Pancreas (tissue), 10 donors: ENCODE measurements at places on chromosomes 3 and 15. TPM values are rescaled to one million over a fixed set of nuclear protein-coding genes. Genes with fewer than 3 reads are reported as not detected.

- H3K36me3 ChIP-seq: no peaks in the 10 kb centered on the region
- no peak overlapping the region for H3K27ac ChIP-seq
- DNase-seq: no peak
Measured at GRCh38 chr15:48020166-48020565, 100.6 kb upstream of the SLC24A5 start.

GRCh38 chr3:75332794-75333193 is 331.3 kb upstream of the FRG2C start:
- no peaks in the 10 kb centered on the region for H3K4me1 ChIP-seq
- no peak for DNase-seq
- H3K27ac ChIP-seq: no peak overlapping the region
- no peak overlapping the region for H3K4me3 ChIP-seq
- H3K36me3 ChIP-seq: no peaks in the 10 kb centered on the region
- H3K27me3 ChIP-seq: no peaks in the 10 kb centered on the region

DNA sequence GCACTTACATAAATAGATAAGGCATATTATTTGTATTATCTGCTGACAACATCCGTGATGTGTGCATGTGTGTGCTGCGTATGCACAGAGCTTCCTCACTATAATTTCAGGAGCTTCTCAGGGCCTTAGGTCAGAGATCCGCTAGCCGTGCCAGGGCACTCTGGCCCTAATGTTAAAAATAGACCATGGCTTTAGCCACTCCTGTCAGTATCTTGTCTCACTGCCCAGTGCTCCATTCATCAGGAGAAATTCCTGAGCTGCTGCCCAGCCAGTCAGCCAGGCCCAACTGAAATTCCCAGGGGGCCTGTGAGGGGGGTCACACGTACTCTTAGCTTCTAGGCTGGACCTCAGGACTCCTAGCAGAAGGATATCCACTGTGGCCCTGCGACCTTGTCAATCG is 70.0 kb upstream of the ABHD2 start:
- DNase-seq: no peak
- no peak overlapping the region for H3K4me3 ChIP-seq

GRCh38 chr3:135930255-135930654 is 35.3 kb upstream of the PPP2R3A start:
- H3K27me3 ChIP-seq: no peaks in the 10 kb centered on the region
- no peak for DNase-seq
- no peaks in the 10 kb centered on the region for H3K4me1 ChIP-seq
- no peak overlapping the region for H3K4me3 ChIP-seq
- no peaks in the 10 kb centered on the region for H3K36me3 ChIP-seq

DNA sequence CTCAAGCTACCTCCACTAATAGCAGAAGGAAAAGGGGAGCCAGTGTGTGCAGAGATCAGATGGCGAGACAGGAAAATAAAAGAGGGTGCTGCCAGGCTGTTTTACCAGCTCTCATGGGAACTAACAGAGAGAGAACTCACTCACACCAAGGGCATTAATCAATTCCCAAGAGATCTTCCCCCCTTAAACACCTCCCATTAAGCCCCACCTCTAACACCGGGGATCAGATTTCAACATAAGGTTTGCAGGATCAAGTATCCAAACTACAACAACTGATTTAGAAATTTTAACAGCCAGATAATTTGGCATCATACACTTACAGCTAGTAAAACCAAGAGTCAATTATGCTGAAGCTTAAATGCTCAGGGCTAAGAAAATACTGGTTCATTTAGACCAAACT is 18.9 kb downstream of the CD200 start:
- DNase-seq: no peak
- no peaks in the 10 kb centered on the region for H3K4me1 ChIP-seq
- no peaks in the 10 kb centered on the region for H3K36me3 ChIP-seq

Gene ACOX2
- 5.6 TPM for total RNA-seq

Gene PBRM1
- 26.6 TPM for total RNA-seq

Gene PRSS50
- total RNA-seq: 0.38 TPM

Gene WNT5A
- total RNA-seq: 8.9 TPM

Gene LRRK1
- 10.7 TPM for total RNA-seq
